Kidney glomerular epithelial cell (primary cell): ENCODE measurements at places on chromosomes 6 and 20.

- no peak for DNase-seq
Observed at GRCh38 chr6:81843302-81843701, 90.8 kb upstream of the TENT5A start.

DNA sequence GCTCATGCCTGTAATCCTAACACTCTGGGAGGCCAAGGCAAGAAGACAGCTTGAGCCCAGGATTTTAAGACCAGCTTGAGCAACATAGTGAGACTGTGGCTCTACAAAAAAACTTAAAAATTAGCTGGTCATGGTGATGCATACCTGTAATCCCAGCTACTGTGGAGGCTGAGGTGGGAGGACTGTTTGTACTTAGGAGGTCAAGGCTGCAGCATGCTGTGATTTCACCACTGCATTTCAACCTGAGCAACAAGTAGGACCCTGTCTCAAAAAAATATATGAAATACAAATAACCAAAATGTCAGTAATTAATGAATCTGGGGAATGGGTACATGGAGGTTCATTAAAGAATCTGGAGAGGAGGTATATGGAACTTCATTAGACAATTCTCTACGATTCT is 9.9 kb downstream of the FKBP5 start:
- DNase-seq = no peak

- no peak for DNase-seq
Observed at GRCh38 chr20:55586610-55587009, 418.7 kb downstream of the CBLN4 start.

DNA sequence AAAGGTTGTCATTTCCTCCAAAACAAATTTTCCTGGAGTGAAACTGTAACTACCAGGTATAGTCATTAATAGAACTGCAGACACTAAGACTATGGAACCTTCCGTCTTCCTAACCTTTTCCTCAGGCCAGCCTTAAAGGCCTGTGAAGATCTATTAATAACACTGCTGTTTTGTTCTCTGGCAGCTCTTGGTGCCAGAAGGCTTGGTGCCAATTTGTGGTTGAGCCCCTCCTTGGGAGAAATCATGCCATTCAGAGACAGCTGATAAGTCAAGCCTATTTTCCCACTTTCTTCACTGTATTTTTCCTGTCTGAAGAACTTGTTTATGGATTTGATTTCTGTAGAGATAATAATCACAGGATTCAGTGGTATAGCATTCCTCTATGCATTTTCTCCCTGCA is 64.8 kb downstream of the HCRTR2 start:
- DNase-seq = peak; percentile 22

GRCh38 chr6:42204768-42205282 is 10.1 kb upstream of the GUCA1B start:
- DNase-seq = no peak

- no peak for DNase-seq
Observed at GRCh38 chr6:2998998-2999617, 586 bp upstream of the NQO2 start.

- no peak for DNase-seq
Observed at GRCh38 chr6:20633566-20634340, 99.5 kb downstream of the CDKAL1 start.
